ENCODE measurements at places on chromosomes 7 and 10.
A peak's percentile ranks its signal among the peaks of the same experiment; 100 is the strongest.

GRCh38 chr7:118352867-118353453 is 128.5 kb downstream of the ANKRD7 start:
- DNase-seq, result peak; percentile 9

GRCh38 chr7:33089142-33089541 is 20.1 kb downstream of the RP9 start:
- DNase-seq, result no peak

- no peak for DNase-seq
Observed at GRCh38 chr10:780536-781524, 91.4 kb upstream of the DIP2C start.

DNA sequence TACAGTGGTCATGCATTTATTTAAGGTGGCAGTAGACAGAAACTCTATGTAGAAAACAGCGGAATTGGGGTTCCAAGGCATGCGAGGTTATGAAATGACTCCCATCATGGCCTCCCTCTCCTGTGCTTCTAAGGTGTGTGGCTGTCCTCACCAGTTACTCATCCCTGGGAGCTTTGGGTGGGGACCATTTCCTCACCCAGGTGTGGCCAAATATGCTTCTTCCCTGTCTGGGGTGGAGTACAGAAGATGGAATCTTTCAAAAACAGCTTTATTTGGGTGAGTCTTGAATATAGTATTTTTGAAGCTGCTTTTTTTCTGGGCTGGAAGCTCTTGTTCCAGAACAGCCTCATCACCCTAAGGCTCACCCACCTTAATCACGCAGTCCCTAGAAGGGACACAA is 139.0 kb downstream of the NRF1 start:
- DNase-seq, result no peak

DNA sequence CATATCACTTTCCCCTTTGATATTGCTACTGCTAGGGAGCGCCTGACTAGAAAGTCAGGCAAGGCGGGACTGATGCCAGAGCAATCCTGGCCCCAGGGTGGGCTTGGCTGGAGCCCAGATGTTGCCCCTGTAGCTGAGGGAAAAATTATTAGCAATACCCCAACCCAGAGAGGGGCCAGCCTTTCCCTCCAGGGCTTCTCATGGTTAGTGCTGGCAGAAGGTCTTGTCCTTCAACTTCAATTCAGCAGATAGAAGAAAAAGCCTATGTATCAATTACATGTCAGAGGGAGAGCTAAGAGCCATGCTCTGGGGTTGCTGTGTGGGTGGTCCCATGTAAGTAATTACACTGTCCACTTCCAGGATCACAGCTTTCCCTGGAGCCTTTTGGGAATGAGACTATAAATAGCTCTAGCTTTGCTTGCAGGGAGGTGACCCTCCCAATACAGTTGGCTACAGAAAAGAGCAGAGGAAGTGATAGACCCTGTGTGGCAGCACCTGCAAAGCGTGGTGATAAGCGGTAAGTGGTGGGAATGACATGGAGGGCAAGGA is 579.1 kb downstream of the CCSER2 start:
- DNase-seq, result peak; percentile 45

- no peak for DNase-seq
Observed at GRCh38 chr7:138163800-138164199, 87.5 kb downstream of the AKR1D1 start.

DNA sequence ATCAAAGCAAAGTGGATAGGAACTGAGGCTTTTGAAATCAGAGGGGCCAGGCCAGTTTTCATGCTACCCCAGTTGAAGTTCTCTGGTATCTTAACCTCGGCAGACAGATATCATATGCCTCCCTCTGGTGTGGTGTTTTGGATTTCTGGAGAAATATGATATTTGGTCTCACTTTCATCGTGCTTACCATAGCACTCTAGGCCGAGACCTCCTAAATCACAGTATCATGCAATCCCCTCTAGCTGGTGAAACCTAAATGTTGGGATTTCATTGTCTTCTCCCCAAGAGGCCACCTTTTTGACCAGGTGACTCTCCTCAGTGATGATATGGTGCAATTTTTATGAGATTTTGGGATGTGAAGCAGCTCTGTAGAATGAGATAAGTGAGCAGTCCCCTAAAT is 183.5 kb downstream of the CREB5 start:
- DNase-seq, result no peak

DNA sequence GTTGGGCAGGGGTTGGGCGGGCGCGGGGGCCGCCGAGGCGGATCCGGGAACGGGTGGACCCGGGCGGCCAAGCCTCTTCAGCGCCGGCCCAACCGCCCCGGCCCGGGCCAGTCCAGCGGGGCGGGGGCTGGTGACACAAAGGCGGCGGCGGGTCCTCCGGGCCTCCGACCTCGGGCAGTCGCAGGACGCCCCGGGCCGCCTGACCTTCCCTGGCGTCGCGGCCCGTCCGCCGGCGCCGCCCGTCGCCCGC is 54.2 kb downstream of the METTL2B start:
- no peak for DNase-seq

DNA sequence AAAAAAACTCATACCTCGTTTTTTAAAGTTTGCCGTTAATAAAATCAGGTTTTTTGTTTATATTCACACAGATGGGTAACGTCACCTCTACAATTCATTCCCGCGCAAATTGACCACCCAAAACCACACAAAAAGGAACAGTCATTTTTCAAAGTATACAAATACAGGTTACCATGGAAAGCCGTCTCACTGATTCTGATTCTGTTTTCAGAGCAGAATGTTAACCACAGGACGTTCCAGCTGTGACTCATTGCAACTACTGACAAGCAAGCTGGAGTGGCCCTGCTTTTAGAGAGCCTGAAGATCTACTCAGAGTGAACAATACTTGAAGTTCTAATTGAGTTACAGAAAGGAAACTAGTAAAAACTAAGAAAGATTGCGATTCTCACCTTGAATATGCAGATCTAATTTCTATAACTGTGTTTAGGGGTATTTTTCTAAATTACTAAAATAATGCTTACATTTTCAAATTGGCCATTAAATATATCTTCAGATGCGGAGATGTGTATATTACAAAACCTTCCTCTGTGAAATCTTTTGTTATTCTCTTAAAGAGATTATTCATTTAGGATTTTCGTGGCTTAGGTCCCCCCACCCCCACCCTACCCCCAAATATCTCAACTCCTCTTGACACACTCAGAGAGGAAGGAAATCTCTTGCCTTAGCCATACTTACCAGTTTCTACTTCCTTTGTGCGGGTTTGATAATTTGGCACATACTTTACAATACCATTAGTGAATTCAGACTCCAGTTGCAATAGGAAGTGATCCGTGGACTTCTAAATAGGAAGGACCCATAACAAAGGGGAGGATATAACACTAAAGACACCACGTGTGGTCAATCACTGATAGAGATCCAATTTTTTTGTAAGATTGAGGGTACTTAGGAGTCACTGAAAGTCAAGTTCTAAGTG is 106.0 kb downstream of the CUBN start:
- peak; percentile 92 for DNase-seq

- DNase-seq, result no peak
Observed at GRCh38 chr10:107213861-107214260, 49.4 kb upstream of the SORCS1 start.

DNA sequence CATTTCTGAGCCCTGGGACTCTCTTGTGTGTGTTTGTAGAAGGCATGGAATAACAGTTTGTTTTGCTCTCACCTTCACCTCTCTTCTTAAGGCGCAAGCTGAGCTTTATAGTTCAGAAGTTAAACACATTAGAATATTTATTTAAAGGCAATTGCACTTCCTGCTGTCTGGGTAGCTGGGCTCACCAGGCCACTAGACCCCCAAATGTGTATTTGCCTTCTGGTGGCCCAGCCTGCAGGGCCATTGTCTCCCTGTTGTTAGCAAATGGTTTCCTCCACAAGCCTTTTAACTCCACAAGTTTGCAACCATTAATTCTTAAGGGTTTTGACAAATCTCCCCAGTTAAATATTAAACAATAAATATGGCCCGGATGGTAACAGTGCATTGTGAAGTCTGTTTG is 31.1 kb upstream of the NEUROD6 start:
- peak; percentile 14 for DNase-seq

- no peak for DNase-seq
Observed at GRCh38 chr10:24695452-24695851, 28.2 kb downstream of the ARHGAP21 start.

DNA sequence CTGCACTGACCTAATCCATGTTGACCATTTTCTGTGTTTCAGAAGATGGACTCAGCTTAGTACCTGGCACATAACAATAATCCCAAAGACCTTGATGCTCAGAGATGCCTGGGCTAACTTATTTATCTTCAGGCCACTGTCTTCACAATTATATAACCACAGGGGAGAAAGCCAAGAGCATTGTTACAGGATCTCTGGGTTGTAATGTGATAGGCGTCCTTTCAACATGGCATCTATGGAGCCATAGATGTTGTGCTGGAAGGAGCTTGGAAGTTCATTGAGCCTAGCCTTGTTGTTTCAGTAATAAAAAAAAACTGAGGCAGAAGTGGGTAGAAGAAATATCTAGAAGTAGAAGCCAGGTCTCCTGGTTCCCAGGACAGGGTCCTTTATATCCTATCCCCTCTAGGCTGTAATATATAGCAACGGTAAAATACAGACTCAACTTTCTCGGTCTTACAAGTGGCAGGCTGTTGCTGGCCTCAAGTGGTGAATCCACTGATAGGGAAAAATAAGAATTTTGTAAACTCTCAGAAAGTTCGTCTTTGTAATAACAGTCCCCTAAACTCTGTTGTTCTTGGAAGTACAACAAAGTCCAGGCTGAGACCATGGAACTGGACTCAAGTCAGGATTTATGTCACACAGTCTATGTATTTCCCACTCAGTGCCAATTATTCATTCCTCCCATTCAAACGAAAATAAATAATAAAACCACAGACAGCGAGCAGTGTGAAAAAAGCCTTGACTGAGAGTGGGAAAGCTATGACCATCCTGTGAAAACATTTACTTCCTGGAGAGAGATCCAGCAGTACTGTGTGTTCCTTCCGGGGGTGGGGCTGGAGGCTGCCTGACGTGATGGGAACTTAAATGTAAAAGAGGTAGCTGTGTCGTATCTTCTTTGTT is 277.6 kb downstream of the REEP3 start:
- DNase-seq, result peak; percentile 90

- no peak for DNase-seq
Observed at GRCh38 chr7:25665374-25665773, 437.1 kb upstream of the NPVF start.

GRCh38 chr10:97518301-97519043 is 19.7 kb downstream of the UBTD1 start:
- peak; percentile 66 for DNase-seq

DNA sequence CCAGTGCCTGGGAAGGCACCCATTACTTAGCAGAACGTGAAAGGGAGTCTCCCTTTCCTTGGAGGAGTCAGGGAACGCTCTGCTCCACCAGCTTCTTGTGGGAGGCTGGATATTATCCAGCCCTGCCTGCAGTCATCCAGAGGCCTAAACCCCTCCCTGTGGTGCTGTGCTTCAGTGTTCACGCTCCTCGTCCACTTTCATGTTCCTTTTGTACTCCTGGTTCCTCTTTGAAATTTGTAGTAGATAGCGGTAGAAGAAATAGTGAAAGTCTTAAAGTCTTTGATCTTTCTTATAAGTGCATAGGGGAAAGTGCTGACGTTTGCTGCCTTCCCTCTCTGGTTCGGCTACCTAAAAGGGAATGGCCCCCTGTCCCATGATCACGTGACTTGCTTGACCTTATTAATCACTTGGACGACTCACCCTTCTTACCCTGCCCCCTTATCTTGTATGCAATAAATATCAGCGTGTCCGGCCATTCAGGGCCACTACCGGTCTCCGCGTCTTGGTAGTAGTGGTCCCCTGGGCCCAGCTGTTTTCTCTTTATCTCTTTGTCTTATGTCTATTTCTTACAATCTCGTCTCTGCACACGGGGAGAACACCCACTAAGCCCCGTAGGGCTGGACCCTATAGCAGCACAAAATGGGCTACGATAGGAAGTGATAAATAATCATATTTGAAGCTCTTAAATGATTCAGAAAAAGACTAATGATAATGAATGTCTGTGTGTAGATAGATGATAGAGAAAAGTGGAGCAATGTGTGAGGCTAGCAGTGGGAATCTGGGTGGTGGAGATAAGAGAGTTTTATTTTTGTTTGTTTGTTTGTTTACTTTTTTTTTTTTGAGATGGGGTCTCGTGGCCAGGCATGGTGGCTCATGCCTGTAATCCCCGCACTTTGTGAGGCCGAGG is 5.8 kb upstream of the ESYT2 start:
- no peak for DNase-seq

GRCh38 chr10:118072840-118073239 is 26.1 kb upstream of the RAB11FIP2 start:
- DNase-seq, result no peak

DNA sequence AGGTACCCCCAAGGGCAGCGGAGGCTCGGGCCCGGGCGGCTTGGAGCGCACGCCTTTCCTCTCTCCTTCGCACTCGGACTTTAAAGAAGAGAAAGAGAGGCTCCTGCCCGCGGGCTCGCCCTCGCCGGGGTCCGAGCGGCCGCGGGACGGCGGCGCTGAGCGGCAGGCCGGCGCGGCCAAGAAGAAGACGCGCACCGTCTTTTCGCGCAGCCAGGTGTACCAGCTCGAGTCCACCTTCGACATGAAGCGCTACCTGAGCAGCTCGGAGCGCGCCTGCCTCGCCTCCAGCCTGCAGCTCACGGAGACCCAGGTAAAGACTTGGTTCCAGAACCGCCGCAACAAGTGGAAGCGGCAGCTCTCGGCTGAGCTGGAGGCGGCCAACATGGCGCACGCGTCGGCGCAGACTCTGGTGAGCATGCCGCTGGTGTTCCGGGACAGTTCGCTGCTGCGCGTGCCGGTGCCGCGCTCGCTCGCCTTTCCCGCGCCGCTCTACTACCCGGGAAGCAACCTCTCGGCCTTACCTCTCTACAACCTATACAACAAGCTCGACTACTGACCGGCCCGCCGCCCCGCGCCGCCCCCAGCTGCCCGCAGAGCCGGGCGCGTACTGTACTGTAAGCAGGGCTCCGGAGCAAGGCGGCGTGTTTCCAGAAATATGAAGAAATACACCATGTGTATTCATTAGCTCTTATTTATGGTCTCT is 1.8 kb downstream of the HMX2 start:
- DNase-seq, result no peak

DNA sequence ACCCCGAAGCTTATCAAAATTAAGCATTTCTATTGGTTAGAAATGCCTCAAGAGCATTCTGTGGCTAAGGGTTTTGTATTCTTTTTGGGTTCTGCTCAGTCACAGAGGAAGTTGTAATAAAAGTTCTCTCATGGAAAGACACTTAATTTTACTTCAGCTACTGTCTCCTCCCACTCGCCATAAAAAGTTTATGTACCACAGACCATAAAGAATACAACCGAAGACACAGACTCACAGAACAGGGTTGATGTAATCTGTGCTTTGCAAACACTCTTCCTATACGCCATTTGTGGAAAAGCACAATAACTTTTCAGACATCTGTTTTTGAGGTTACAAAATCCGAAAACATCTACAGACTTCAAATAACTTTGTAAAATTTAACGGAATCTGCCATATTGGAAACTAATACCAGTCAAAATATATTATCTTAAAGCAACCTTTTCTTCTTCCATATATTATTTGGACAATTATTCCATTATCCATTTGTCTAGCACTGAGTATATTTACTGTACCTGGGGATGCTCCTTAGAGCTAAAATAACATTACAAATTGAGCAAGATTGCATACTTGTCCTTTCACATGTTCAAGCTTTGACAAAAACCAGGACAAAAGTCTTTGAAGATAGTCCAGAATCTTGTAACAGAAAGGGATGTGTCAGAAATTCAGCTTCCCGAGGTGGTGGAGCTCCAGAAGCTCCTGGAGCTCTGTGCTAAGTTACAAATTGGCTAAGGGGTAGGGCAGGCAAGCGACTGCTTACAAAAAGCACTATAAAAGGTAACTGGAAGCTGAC is 219.0 kb upstream of the MEOX2 start:
- DNase-seq, result no peak

- no peak for DNase-seq
Observed at GRCh38 chr7:25790963-25791362, 361.0 kb upstream of the NFE2L3 start.

All from lung (tissue), 17 donors.